ENCODE measurements at places on chromosomes 5 and 9. TPM values are rescaled to one million over a fixed set of nuclear protein-coding genes. Genes with fewer than 3 reads are reported as not detected.

Gene PCA3
- total RNA-seq = not detected

Gene RAD1
- total RNA-seq = 14.7 TPM

Gene PCDHA9
- total RNA-seq = 0.16 TPM

Gene ALDOB
- 3.0 TPM for total RNA-seq

Gene BHMT2
- 17.7 TPM for total RNA-seq

Gene CBY3
- not detected for total RNA-seq

Gene PFN3
- total RNA-seq = not detected

Gene DOCK2
- total RNA-seq = 18.1 TPM

Gene MAST4
- total RNA-seq = 34.0 TPM

Gene ELP1
- 16.7 TPM for total RNA-seq

Gene TAF11L2
- total RNA-seq = not detected

Gene GCNT1
- total RNA-seq = 28.1 TPM

Gene PPP2R2B
- 1.2 TPM for total RNA-seq

Gene HSPA9
- total RNA-seq = 170 TPM

Gene CCNH
- total RNA-seq = 40.7 TPM

Gene GABRA6
- not detected for total RNA-seq

Gene MYMK
- total RNA-seq = not detected

Gene SUB1
- total RNA-seq = 134 TPM

Gene CDX1
- 140 TPM for total RNA-seq

Gene PDE6A
- 1.6 TPM for total RNA-seq

Gene PRSS3
- total RNA-seq = 107 TPM

Gene OLFML2A
- 4.7 TPM for total RNA-seq

Gene SLC6A19
- total RNA-seq = 92.8 TPM

Gene SPINK6
- 3.0 TPM for total RNA-seq

Gene KCNV2
- total RNA-seq = not detected

Gene FAM221B
- total RNA-seq = not detected

Gene EIF4E1B
- not detected for total RNA-seq
